CD4-positive, alpha-beta T cell treated with Interleukin-12 subunit alpha and Interleukin-12 subunit beta, for 1 hour (primary cell): ENCODE measurements at places on chromosomes 7 and 10.

DNA sequence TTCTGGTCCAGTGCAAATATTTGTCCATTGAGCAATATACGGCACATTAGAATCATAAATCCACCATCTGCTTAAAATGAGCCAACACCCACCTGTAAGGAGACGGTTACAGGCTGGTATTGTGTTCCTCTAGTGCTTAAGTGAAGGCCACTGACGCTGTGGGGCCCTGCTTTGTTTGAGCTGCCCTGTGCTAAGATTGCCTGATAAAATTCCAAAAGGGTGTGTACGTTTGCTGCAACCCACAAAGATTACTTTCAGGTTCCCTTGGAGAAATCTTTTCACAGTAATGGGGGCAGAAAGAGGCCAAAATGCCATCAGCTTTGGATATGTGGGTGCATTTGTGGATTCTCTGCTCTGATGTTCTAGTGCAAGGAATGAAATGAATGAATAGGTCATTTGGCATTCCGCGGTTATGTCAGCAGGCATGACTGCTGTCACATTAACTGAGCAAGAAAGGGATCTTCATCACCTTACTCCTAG is 34.4 kb downstream of the AGR3 start:
- DNase-seq, result no peak

GRCh38 chr10:7206412-7207100 is 204.3 kb downstream of the SFMBT2 start:
- DNase-seq, result no peak

DNA sequence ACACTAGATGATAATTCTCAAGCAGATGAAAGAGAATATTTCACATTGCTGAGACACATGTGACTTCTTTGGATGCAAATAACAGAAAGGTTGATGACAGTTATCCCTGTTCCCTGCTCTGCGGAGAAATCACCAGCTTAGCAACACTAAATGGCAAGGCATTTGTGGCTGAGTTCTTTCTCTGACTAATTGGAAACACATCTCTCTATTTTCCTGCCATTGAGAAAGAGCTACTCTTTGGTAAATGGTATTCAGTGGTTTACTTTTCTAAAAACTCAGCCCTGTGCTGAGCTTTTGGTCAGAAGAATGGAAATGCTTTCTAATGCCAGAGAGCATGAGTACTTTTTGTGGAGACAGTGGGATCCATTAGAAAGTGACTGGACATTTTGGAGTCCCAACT is 771.4 kb downstream of the LRMDA start:
- no peak for DNase-seq

DNA sequence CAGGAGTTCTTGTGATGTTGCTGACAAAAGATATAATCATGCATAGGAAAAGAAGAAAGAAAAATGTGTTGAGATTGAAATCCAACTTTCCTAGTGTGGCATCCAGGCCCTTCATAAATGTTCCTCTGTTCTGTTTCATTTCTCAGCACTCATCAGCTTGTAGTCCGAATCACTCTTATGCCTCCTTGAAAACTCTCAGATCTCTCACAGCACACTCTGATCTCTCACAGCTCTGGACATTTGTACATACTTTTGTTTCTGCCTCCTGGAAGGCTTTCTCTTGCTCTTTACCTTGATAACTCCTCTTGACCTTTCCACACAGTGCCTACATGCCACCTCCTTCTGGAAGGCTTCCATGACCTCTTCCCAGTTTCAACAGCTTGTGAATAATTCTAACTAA is 409.0 kb upstream of the LRRN3 start:
- DNase-seq, result no peak

- DNase-seq, result no peak
Observed at GRCh38 chr10:79135790-79136189, 67.0 kb downstream of the ZMIZ1 start.

GRCh38 chr10:51147644-51148399 is 73.5 kb downstream of the PRKG1 start:
- no peak for DNase-seq

DNA sequence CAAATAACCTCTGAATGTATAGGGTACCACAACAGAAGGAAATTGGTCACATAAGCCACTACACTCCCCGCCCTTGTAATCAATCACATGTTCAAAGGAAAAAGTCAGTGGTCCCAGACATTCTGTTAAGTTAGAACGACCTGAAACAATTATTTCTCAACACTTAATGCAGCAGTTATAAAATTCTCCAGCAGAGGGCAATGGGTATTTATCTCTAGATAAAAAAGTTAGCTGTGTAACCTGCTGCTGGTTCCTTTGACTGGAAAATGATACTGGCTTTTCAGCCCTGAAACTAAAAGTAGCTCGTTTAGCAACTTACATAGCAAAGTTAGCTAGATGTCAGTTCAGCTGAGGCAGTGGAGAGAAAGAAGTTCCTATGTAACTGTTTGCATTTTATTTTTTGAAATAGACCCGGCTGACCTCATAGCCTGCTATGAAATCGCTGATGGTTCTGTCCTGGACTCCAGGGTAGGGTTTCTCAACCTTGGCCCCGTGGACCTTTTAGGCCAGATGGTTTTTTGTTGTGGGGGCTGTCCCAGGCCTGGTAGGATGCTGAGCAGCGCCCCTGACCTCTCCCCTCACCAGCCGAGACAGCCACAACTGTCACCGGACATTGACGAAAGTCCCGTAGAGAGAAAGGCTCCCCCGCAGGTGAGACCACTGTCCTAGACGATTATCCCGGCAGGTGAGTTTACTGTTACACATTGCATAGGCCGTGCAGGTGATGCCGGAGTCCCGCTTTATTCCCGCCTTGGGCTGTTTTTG is 40.2 kb upstream of the PROSER2 start:
- DNase-seq, result peak; percentile 41

DNA sequence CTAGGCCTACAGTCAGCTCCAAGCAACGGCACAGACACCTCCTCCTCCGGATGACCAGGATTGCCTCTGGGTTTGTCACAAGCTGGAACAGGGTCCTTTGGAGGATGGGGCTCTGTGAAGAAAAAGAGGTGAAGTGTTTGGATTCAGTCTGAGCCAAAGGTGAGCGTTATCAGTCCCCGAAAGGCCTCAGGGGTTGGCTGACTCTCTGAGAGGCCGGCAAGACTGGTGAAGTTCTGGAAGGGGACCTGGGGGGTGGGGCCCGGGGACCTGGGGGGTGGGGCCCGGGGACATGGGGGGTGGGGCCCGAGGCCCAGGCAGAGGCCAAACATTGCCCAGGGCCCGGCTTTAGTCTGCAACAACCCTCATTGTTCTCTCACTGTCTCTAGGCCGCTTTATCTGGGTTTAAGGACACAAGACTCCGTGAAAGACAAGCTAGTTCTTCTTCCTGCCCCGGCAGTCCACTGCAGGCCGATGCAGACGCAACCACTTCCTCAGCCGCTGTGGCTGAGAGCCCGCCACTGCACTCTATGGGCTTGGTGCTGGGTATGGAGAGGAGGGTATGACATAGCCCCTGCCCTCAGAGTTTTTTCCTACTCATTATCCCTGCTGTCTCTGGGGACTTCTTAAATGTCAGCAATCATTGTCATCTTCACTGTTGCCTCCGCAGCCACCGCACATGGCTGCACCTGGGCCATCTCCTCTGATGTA is 27.4 kb upstream of the PSAP start:
- DNase-seq, result no peak

GRCh38 chr7:151705636-151706276 is 171.2 kb downstream of the PRKAG2 start:
- DNase-seq, result peak; percentile 18

- no peak for DNase-seq
Observed at GRCh38 chr10:33807531-33808359, 473.3 kb upstream of the NRP1 start.

DNA sequence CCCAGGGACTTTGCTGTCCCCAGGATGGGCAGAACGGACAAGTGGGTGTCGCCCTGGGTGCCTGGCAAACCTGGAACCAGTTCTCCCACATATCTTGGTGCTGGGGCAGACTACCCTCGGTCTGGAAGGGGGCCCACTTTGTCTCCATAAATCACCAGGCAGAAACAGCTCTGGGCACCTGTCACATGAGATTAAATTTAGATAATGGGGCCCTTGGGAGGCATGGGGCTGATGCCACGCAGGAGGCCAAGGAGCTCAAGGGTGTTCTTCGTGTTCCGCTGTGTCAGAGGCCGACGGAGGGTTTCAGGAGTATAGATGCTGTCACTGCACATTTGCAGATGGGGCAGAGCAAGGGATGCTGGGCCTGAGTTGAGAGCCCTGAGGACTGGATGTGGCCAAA is 72.7 kb downstream of the TMEM130 start:
- no peak for DNase-seq

DNA sequence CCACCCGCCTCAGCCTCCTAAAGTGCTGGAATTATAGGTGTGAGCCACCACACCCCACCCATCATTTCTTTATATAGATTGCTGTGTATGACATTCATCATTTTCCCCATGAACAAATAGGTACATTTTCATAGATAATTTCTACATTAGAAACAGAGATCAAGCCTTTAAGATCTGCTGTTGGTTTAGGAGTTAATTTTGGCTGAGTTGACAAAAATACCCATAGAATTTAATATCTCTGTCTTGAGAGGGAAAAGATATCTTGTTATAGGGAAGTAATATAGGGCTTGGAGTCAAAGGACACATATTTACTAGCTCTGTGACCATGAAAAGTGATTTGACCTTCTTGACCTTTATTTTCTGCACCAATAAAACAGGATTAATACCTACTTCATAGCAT is 51.8 kb downstream of the LRMDA start:
- DNase-seq, result no peak

DNA sequence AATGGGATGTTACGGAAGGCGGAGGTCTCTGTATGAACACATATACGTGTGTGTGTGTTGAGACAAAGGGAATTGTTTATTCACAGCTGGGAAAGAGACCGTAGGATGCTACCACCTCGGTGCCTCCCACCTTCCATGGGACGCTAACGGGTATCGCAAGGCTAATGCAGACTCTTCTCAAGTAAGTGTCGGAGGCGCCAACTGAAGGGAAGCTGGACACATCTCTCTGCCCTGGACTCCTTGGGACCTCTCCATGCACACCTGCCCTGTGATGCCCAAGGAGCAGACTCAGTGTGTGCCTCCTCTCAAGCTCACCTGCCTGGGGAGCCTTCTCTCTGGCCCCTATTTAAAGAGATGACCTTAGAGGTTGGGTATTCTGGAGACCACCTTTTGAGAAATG is 230.9 kb downstream of the DNAJB6 start:
- no peak for DNase-seq

DNA sequence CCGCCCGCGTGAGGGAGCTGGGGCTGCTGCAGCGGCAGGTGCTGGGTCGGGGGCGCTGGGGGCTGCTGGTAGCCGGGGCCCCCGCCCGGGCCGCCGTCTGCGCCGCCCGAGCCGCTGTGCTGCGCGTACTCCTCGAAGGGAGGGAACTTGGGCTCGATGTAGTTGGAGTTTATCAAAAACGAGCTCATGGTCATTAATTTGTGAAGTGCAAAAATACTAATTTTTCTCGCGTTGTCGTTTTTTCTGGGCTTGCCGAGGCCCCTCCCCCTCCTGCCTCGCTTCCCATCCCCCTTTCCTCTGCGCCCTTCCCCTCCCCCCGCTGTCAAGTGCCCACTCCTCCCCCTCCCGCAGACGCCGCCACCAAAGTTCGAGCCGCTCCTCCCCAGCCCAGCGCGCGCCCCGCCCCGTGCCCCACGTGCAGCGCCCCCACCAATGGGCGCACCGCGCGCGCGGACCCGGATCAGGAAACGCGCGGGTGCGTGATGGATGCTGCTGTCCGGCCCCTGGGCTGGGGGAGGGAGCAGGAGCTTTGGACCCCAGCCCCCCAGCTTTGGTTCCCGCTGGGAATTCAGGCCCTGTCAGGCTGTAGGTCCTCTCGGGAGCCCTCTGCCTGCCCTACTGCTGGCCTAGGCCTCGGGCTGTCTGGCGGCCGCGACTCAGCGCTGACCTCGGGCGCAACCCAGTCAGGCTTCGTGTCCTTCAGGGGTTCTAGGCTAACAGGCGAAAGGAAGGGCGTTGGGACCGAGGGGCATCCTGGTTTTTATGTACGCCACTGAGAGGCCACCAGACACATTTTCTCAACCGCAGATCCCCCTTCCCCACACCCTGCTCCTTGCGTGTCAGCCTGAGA is at the start of gene HOXA4:
HOXA4 (minus strand) TSS at position 218 of the 850 bp plus-strand sequence; CDS start at position 194, 24 bp downstream.
- peak; percentile 80 for DNase-seq

DNA sequence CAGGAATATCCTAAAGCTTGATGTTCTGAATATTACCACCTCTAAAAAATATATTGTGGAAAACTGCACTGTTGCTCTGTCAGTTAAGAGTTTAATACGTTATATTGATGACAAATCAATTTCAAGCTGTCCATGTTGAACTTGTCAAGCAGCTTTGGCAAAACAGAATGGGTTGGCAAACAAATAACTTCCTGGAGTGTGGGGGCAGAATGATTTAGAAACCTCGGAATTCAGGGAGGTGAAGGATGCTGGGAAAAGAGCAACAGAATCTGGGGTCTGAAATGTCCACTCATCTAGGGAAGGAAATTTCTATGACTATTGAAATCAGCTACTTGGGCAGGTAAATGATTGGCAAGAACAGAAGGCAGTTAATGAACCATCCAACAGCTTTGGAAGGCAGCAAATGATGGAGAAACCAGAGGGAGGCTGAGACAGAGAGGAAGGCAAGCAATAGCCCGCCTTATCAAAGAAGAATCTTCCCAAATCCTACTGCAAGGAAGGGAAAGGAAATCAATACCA is 95.1 kb upstream of the PALS2 start:
- DNase-seq, result no peak

DNA sequence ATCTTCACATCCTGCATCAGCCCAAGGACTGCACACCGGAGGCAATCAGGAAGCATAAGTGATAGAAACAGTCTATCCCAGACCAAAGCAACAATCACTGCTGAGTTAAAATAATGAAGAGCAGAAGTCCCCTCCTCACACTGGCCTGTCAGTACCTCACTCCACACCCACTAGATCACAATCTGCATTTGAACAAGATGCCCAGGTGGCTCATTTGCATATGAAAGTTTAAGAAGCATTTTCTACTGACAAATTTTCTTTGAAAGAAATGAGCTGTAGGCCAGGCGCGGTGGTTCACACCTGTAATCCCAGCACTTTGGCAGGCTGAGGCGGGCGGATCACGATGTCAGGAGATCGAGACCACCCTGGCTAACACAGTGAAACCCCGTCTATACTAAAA is 77.4 kb downstream of the CUL2 start:
- DNase-seq, result no peak

GRCh38 chr7:101927802-101928201 is 110.4 kb downstream of the CUX1 start:
- no peak for DNase-seq

- no peak for DNase-seq
Observed at GRCh38 chr7:122520971-122521555, 177.9 kb downstream of the RNF133 start.

GRCh38 chr7:28075674-28076358 is 104.8 kb downstream of the JAZF1 start:
- DNase-seq, result no peak
